ENCODE measurements at places on chromosomes 11 and 22.
A peak's percentile ranks its signal among the peaks of the same experiment; 100 is the strongest.

DNA sequence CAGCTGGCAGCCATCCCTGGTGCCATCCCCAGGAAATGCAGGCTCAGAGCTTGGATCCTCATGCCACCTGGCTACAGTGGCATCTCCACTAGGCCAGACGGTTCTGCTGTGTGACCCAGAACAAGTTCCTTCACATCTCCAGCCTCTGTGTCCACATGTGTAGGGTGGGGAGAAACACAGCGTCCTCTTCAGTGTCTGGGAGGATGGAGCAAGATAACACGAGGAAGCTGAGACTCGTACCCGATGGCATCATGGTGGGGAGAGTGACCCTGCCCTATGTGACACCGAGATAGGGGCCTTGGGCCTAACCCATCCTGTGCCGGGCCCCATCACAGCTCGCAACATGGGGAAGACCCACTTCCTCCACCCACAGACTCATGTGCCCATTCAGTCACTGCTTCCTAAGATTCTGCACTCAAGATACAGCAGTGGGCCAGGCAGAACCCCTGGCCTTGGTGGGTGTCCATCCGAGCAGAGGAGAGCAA is 78.5 kb downstream of the MORC2 start:
- H3K4me3 ChIP-seq = no peak overlapping the region
- peaks cover 11% of the 10 kb centered on the region for H3K36me3 ChIP-seq
- peaks cover 19% of the 10 kb centered on the region for H3K4me1 ChIP-seq
- no peak for DNase-seq

DNA sequence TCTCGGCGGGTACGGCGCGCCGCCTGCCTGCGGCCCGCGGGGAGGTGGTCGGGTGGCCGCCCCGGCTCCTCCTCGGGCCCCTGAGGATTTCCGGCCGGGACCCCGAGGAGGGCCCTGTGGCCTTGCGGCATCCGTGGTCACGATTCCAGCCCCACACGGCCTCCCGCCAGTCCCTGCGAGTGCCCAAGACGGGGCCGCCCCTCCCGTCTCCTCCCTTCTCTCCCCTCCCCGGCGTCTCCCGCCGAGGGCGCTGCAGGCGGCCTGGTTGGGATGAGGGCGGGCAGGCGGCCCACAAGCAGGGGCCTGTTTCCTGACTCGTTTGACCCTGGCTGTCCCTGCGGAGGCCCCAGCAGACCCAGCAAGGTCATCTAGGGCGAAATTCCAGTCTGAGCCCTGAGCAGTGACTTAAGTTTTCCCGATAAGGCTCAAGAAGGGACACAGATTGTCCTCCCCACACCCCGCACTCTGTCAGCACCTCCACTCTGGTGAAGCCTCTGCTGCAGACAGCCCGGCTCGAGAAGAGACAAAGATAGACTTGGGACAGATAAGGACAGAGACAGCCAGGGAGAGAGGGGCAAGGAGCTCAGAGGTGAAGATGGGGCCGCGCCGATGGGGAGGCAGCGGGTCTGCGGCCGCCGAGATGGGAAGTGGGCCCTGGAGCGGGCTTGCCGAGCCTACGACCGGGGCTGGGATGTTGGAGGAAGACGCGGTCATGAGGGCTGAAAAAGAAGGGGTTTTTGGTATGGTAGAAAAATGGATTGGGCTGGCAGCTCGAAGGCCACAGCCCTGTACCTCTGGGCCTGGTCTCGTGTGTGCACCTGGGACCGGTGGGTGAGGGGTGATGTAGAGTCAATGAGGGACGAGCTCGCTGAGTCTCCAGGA is 95.0 kb downstream of the SWAP70 start:
- H3K4me1 ChIP-seq = peaks cover 51% of the 10 kb centered on the region
- peak; percentile 82 for DNase-seq
- H3K36me3 ChIP-seq = peaks cover 13% of the 10 kb centered on the region
- H3K27ac ChIP-seq = peak overlapping the region; percentile 99
- H3K27me3 ChIP-seq = no peaks in the 10 kb centered on the region

DNA sequence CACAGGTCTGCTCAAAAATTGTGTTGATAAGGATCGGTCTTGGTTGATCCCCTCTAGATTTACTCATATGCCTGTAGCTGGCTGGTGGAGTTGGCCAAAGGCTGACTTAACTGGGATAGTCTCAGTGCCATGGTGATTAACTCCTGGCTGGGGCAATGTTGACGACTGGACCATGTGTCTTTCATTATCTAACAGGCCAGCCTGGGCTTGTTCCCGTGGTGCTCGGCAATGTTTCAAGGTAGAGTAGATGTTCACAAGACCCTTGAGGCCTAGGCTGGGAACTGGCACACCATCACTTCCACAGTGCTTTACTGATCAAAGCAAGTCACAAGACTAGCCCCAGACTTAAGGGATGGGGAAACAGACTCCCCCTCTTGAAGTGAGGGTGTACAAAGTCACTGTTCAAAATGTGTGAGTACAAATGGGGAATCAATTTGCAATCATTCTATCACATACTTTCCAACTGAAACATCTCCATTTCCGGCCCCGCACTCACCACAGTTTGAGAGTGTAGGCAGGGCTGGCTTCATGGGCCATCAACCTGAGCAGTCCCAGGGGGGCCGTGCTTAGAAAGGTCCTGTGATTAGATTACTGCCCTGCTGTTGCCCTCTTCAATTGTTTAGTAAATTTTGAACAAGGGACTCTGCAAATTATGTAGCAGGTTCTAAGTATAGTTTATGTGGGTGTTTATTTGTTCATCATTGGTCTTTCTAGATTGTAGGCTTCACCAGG is 240.8 kb downstream of the NELL1 start:
- no peak for DNase-seq
- no peaks in the 10 kb centered on the region for H3K27me3 ChIP-seq
- H3K4me3 ChIP-seq = no peak overlapping the region
- no peaks in the 10 kb centered on the region for H3K36me3 ChIP-seq

- peaks cover 7% of the 10 kb centered on the region for H3K4me1 ChIP-seq
- no peaks in the 10 kb centered on the region for H3K36me3 ChIP-seq
- H3K27me3 ChIP-seq = peaks cover 7% of the 10 kb centered on the region
- peak overlapping the region; percentile 86 for H3K27ac ChIP-seq
- H3K4me3 ChIP-seq = peak overlapping the region; percentile 56
- no peak for DNase-seq
Measured at GRCh38 chr11:1792461-1792860, 28.7 kb upstream of the CTSD start.

DNA sequence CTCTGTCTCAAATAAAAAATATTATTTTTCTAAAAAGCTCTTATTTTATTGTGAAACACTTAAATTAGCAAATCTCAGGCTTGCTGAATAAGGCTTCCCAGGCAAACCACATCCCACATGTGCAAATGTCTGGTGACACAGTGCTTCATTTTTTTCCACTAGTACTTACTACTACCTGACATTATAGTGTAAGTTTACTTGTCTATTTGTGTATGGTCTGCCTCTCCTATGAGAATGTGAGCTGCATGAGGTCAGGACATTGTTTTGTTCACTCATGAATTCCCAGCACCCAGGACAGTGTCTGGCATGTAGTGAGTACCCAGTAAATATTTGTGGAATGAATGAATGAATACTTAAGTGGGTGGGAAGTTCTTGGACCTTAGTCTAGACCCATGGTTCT is 103.1 kb downstream of the PTPRJ start:
- H3K4me1 ChIP-seq = peaks cover 62% of the 10 kb centered on the region
- DNase-seq = no peak
- H3K4me3 ChIP-seq = no peak overlapping the region
- H3K27ac ChIP-seq = no peak overlapping the region
- H3K27me3 ChIP-seq = no peaks in the 10 kb centered on the region

DNA sequence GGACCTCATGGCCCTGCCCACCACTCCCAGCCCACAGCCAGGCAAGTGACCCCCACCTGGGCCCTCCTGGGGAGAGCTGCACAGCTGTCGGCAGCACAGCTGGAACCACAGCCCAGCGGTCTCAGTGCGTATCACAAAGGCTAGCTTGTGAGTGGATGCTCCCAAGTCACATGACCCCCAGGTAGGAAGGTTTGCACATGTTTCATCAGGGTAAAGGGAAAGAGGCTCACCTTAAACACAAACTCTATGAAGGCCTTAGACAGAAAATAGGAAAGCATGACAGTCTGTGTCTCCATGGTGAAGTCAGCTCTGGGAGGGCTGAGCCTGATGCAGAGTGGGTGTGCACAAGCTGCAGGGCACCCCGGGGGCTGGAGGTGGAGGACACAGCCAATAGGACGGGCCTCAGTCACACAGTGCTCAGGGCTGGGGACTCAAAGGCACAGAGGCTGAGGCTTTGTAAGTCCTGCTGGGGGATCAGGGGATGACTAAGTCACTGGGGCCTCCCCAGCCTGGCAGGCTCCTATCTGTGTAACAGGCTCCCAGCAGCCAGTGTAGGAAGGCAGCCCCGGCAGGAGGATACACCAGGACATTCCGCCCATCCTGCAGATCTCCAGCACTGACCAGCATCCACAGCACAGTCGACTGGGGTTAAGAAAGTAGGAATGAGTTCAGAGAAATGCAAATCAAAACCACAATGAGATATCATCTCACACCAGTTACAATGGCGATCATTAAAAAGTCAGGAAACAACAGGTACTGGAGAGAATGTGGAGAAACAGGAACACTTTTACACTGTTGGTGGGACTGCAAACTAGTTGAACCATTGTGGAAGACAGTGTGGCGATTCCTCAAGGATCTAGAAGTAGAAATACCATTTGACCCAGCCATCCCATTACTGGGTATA is 22.0 kb downstream of the CELSR1 start:
- no peaks in the 10 kb centered on the region for H3K36me3 ChIP-seq
- no peak for DNase-seq
- no peak overlapping the region for H3K27ac ChIP-seq
- H3K4me3 ChIP-seq = no peak overlapping the region
- peaks cover 3% of the 10 kb centered on the region for H3K4me1 ChIP-seq

DNA sequence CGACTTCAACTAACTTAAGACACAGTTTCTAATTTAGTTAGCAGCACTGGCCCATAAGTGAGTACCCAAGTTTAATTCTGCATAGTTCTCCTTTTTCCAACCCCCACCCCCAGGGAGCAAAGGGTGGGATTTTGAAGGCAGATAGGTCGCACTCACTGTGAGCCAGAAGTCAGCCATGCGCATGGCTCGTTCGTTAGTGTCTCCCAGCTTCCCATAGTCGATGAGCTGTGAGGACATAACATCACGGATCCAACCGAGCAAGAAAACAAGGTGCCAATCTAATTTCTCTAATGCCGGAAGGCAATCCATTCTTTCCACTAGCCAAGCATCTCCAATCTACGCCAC is 577 bp downstream of the MRPL17 start:
- H3K27ac ChIP-seq = peak overlapping the region; percentile 99
- peak overlapping the region; percentile 99 for H3K4me3 ChIP-seq

DNA sequence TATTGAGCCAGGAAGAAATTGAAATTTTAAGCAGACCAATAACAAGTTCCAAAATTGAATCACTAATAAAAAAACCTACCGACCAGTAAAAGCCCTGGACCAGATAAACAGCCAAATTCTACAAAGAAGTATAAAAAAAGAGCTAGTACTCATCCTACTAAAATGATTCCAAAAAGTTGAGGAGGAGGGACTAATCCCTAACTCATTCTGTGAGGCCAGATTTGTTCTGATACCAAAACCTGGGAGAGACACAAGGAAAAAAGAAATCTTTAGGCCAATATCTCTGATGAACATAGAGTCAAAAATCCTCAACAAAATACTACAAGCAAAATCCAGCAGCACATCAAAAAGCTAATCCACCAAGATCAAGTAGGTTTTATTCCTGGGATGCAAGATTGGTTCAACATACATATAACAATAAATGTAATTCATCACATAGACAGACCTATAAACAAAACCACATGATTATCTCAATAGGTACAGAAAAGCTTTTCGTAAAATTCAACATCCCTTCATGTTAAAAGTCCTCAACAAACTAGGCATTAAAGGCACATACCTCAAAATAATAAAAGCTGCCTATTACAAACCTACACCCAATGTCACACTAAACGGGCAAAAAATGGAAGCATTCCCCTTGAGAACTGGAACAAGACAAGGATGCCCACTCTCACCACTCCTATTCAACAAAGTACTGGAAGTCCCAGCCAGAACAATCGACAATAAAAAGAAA is 13.1 kb downstream of the OR52A5 start:
- no peaks in the 10 kb centered on the region for H3K4me1 ChIP-seq
- H3K4me3 ChIP-seq = no peak overlapping the region
- H3K27me3 ChIP-seq = peaks cover 22% of the 10 kb centered on the region
- no peak for DNase-seq
- H3K36me3 ChIP-seq = no peaks in the 10 kb centered on the region

DNA sequence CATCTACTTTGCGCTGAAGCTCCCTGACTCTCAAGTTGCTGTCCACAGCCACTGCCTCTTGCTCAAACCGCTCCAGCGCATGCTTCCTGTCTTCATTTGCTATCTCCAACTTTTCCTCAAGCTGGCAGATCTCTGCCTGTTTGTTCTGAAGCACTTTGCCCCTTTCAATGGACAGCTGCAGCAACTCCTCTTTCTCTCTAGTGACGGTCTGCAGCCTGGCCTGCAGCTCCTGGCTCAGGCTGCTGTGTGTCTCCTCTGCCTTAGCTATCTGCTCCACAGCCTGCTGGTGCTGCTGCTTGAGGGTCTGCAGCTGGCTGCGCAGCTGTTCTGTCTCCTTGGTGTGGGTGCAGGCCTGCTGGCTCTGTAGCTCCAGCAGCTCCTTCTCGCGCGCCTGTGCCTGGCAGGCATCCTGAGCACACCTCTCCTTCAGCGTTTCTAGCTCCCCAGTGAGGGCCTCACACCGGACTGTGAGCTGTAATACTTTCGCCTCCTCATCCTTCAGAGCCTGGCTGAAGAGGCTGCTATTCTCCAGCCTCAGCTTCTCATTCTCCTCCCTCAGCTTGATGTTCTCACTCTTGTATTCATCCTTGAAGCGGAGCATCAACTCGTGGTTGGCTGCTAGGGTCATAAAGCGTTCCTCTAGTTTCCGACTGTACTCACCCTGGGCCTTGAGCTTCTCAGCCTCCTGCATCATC is 723 bp downstream of the CCDC89 start:
- H3K27ac ChIP-seq = no peak overlapping the region
- H3K4me3 ChIP-seq = no peak overlapping the region
- DNase-seq = no peak
- no peaks in the 10 kb centered on the region for H3K27me3 ChIP-seq
- H3K36me3 ChIP-seq = no peaks in the 10 kb centered on the region
- H3K4me1 ChIP-seq = peaks cover 17% of the 10 kb centered on the region
